Stimulated activated CD8-positive, alpha-beta memory T cell treated with anti-CD3 and anti-CD28 coated beads, Interleukin-4, amount 100 ng/mL, for 24 hours (primary cell): ENCODE measurements at places on chromosomes 6 and 20.
A peak's percentile ranks its signal among the peaks of the same experiment; 100 is the strongest.

DNA sequence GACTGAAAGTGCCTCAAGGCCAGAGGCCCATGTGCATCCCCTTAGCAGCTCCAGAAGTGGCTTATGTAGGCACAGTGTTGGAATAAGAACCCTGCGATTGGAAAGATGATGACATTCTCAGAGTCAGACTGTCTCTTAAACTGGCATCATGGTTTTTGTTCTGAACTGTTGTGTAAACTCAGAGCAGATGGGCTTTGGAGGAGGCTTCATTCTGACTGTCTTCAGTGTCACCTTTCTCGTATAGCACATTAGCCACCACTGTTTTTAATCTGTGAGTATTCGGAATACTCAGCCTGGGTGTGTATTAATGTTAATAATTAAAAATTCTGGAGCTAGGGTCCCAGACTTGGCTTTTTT, 140.9 kb downstream of the JARID2 start:
- DNase-seq: no peak

DNA sequence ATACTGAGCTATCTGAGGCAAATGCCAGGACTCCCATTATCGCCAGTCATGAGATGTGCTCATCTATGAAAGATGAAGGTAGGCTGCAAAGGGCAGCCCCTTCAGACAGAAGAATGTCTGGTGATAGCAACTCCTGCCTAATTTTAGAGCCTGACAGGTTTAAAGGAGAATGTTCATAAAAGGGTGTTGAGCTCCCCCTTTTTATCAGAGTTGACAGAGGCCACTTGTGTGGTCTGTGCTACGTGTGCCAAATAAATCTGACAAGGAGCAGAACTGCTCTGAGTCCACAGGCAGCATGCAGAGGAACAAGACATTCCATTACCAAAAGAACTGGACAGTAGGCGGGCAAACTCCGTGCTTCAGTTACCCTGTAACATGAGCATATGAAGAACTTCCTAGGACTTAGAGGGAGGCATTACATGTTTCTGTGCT, 101.8 kb downstream of the PREP start:
- no peak for DNase-seq

GRCh38 chr6:129575378-129576118, 134.4 kb downstream of the ARHGAP18 start:
- no peak for DNase-seq

GRCh38 chr6:37882724-37883413, 63.3 kb downstream of the ZFAND3 start:
- no peak for DNase-seq

- no peak for DNase-seq
Observed at GRCh38 chr20:55269913-55270312, 735.4 kb downstream of the CBLN4 start.

DNA sequence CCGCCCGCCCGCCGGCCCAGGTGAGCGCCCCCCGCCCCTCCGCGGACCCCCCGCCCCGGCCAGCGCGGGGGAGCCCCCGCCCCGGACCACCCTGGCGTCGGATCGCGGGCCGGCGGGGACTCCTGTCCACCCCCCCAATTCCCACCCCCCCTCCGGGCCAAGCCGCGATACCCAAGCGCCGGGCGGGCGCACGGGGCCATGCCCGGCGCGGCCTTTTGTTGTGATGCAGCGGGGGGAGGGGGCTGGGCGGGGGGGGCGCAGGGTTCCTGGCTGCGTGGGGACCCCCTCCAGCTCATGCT, 245 bp downstream of the SRC start:
- no peak for DNase-seq

GRCh38 chr6:150891888-150892485, 26.5 kb downstream of the MTHFD1L start:
- DNase-seq: peak; percentile 33

DNA sequence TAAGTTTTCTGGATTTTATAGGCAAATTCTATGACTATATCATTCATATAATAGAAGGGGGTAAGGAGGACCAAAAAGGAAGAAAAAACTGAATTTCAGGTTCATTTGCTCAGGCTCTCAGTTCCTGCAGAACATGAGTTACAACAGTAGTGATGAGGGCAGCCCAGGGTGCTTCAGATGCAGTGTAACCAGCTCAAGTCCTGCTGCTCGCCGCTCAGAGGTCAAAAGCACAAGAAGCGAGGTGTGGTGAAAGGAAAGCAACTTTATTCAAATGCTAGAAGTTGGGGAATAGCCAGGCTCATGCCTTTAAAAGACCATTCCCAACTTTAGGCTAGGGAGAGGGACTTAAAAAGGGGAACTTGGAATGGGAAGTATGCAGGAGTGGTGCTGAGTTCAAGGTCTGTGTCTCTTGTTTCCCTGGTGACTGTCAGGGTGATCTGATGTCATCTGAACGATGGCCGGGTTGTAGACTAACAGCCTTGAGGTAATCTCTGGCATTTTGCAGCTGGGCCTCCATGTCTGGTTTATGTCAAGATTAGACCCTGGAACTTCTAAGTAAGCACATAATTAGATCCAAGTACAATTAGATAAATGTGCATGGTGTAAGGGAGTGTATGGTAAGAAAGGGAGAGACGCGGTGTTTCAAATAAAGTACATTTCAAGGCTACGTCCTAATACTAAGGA, 14.5 kb upstream of the SEC63 start:
- no peak for DNase-seq

DNA sequence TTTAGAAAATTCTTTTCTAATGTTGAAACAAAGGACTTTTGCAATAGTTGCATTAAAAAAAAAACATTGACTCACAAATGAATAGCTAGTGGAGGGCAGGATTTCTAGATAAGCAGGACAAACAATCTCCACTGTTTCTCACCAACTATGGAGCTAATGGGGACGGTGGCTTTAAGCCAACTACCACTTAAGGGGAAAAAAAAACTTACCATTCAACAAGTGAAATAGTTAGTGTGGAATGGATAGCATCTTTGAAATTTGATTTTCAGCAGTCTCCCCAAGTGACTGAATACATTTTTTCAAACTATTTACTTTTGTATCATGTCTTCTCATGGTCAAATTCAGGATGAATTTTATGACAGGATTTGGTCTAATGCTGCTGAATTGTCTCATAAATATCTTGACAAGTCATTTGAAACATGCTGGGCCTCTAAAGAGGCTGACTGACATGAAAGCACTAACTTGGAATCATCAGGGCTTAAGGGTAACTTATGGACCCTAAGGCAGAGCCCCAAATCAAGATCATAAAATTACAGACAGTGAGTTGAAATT, 100.5 kb downstream of the EYA4 start:
- DNase-seq: no peak

DNA sequence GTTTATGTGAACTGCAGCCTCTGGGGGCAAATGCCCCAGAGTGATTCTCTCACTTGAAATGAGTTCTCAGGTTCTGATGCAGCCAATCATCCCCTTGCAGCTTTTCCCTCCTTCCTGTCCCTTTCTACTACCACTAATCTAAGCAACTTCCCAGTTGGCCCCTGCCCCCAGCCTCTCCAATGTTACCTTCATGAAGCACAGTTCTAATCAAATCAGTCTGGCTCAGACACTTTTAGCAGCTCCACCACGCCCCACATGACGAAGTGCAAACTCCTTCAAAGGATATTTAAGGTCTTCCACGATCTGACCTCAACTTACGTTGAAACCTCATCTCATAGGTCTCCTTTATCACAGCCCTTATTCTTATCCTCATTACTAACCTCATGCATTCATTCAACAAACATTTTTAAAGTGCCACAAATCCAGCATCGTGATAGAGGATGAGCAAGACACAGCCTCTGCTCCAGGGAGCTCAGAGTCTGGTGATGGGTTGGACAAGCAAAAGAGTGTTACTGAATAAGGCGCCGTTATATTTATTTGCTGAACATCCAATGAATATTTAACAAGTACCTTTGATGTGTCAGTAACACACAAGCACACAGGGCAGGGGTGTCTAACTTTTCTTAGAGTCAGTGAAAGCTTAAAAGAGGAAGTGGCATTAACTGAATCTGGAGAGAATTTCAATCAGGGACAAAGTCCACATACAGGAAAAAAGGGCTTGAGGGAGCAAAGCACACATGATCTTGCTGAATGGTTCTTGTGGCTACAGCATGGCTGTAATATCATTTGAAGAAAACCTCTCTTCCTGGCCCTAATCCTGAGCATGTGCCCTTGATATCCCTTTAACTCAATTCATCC, 20.4 kb upstream of the DTNBP1 start:
- DNase-seq: no peak
